ENCODE measurements at places on chromosomes 3 and 15. TPM values are rescaled to one million over a fixed set of nuclear protein-coding genes. Genes with fewer than 3 reads are reported as not detected.

Gene HDDC3
- 17.6 TPM for total RNA-seq

Gene FOXL2
- not detected for total RNA-seq

Gene GHRL
- total RNA-seq, result 2.8 TPM

Gene TRH
- total RNA-seq, result not detected

Gene ACOX2
- total RNA-seq, result not detected

Gene FAM43A
- total RNA-seq, result 27.2 TPM

Measured in activated B cell treated with CpG ODN at 0.5 μM for 24 hours (primary cell).